ENCODE measurements at places on chromosomes 3 and 15. TPM values are rescaled to one million over a fixed set of nuclear protein-coding genes. Genes with fewer than 3 reads are reported as not detected.

- DNase-seq: no peak
Measured at GRCh38 chr15:71057581-71057980, 57.7 kb upstream of the THSD4 start.

DNA sequence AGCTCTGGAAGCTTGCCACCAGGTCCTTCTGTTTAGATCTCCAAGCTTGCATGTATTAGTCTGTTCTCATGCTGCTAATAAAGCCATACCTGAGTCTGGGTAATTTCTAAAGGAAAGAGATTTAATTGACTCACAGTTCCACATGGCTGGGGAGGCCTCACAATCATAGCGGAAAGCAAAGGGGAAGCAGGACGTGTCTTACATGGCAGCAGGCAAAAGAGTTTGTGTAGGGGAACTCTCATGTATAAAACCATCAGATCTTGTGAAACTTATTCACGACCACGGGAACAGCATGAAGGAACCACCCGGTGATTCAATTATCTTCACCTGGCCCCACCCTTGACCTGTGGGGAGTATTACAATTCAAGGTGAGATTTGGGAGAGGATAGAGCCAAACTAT lies 147.0 kb upstream of the PROK2 start:
- no peak for DNase-seq

GRCh38 chr3:167066977-167067786 lies 312.9 kb downstream of the ZBBX start:
- DNase-seq: peak; percentile 49

GRCh38 chr3:193301433-193301832 lies 60.4 kb downstream of the PLAAT1 start:
- no peak for DNase-seq

ADCY5 gene
- 3.2 TPM for total RNA-seq

GRCh38 chr3:130779031-130779430 lies 32.4 kb upstream of the PIK3R4 start:
- no peak for DNase-seq

DNA sequence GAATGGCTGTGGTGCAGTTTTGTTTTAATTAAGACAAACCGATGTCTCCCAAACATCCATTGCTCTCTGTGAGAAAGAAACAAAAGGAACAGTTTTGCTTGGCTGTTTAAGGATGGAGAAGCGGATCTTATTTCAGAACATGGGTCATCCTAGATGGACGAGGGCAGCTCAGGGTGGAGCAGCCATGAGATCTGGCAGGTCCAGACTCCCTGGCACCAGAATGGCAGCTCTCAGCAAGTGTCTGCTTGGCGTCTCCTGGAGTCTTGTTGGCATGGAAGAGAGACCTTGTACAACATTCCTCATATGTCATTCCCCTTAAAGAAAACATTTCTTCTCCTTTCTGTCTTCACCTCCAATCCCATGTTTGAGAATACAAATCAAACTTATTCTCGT lies 93.8 kb downstream of the ADAMTSL3 start:
- DNase-seq: no peak

SLCO2A1 gene
- 131 TPM for total RNA-seq

- no peak for DNase-seq
Measured at GRCh38 chr3:170220871-170221270, 1.4 kb upstream of the PRKCI start.

DUOXA1 gene
- 203 TPM for total RNA-seq

- DNase-seq: no peak
Measured at GRCh38 chr15:86863226-86863915, 783.7 kb downstream of the AGBL1 start.

DNA sequence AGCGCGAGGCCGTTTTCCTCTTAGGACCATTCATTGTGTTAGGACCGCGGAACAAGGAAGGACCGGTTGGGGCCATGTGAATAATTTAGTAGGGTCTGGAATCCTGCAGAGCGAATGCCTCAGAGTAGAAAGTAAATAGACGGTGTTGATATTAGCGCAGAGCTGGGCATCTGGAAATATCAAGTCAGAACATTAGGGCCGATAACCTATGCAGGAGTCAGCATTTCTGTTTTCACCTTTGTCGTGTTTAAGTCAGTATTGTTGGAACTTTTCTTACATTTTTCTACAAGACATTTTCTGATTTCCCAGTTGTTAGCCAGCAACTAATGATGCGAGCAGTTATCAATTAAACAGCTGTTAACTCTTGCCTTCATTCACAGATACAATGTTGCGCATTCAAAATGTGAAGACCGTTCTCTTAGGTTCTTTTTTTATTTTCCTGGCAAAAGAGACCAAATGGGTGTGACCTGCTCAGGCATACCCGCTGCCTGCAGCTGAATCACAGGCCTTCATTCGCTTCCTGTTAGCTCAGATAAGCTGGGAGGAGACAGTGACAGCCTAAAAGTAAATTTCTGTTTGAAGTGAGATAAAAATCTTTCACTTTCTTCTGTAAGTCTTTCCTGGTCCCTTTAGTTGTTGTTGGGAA lies 966 bp upstream of the PKM start:
- peak; percentile 73 for DNase-seq

GRCh38 chr15:26049900-26050657 lies 187.0 kb upstream of the ATP10A start:
- DNase-seq: no peak

GRCh38 chr3:99373846-99374210 lies 264.6 kb upstream of the COL8A1 start:
- DNase-seq: no peak

DNA sequence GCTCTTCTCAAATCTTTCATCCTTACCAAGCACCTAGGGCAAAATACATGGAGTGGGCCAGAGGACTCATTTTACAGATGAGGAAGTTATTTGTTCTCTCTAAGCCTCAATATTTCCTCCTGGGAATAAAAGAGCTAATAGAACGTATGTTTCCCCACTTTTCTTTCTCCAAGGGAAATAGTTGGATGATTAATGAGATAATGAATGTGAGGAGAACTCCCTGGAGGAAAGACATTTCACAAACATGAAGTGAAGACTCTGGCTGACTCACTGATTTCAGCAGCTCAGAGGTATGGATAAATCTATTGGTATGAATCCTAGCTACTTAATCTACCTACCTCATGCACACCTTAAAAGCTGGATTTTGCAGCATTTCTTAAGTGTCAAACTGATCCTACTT lies 98.4 kb downstream of the ECT2 start:
- DNase-seq: no peak

- peak; percentile 79 for DNase-seq
Measured at GRCh38 chr15:45179221-45179985, 8.4 kb downstream of the SHF start.

- no peak for DNase-seq
Measured at GRCh38 chr3:99131876-99132275, 230.4 kb upstream of the DCBLD2 start.

- no peak for DNase-seq
Measured at GRCh38 chr3:29335943-29336342, 55.1 kb downstream of the RBMS3 start.

DNA sequence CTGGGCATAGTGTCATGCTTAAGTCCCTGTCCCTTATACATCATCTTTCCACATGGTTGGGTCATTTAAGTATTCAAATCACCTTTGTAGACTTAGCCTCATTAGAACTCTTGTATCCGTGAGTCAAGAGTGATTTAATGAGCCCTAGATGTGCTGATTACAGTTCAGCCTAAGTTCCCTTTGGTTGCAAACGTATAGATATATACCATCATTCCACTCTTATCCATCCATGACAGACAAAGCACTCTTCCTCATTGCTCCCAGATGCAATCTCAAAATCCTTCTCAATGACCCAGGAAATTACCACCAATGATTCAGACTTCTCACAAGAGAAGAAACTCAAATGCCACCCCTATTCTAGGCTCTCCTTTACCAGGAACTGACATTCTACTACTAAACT lies 50.2 kb upstream of the C3orf49 start:
- DNase-seq: no peak

DNA sequence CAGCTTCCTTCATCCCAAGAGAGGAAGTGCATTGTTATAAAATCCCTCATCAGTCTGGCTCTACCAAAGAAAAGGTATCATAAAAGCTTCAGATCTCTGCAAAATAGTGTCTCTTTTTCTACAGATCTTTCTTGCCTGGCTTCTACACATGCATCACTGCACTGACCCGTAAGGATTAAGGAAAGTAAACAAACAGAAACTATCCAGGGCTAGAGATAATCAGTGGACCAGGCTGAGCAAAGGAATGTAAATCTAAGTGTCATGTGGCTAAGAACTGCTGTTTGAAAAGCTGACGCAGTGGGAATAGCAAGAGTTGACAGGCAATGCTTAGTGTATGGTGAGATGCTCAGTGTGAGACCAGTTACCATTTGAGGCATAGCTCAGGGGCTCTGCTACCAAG lies 339.7 kb downstream of the IL5RA start:
- peak; percentile 71 for DNase-seq

DNA sequence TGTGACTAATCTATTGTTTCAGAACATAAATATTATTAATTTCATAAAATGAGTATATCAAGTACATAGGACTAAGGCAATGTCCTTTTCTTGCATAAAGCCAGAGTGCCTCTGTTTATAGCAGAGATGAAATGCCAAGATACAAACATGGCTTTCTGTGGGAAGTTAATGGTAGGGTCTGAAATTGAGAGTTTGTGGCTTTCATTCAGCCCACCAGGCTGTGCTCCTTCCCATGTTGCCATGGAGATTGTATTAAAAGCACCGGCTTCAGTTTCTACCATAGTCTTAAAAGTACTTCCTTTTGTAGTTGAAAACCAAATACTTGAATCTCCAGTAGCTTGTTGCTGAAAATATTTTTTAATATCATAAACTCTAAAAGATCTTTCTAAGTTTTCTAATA lies 114.0 kb downstream of the LRRC28 start:
- no peak for DNase-seq

TMEM40 gene
- 2.0 TPM for total RNA-seq

SAMD7 gene
- not detected for total RNA-seq

CCDC39 gene
- total RNA-seq: 6.7 TPM

DNA sequence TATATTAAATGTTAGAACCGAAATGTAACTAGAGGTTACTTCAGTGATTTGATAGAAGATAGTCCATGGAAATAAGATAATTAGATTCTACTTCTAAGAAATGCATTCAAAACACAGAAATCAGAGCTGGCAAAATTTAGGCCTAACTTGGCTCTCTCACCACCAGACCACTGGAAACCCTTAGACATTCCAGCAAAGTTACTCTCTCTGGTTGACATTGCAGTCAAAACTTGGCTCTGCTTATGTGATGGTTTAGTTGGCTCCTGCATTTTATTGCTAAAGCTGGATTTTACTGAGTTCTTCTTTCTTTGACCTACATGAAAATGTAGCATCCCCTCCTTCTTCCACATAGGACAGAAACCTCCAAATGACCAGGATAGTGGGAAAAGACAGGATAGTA lies 35.4 kb upstream of the CBLB start:
- DNase-seq: no peak

DNA sequence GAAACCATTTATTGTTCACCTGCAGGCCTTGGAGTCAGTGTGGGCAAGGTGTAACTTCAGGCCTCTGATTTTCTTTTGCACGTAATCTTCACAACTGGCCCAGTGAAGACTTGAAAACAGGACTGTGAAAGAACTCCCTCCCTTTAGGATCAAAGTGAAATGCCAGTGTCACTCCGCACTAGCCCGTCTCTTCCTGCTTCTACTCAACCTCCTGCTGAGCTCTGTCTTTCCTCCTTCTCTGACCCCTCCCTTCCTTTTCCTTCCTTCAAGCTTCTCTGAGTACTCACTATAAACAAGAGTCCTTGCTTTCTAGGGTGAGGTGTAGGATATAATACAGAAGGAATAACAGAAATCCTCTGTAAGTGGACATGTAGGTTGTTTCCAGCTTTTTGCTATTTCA lies 28.5 kb downstream of the TMEM41A start:
- no peak for DNase-seq

DNA sequence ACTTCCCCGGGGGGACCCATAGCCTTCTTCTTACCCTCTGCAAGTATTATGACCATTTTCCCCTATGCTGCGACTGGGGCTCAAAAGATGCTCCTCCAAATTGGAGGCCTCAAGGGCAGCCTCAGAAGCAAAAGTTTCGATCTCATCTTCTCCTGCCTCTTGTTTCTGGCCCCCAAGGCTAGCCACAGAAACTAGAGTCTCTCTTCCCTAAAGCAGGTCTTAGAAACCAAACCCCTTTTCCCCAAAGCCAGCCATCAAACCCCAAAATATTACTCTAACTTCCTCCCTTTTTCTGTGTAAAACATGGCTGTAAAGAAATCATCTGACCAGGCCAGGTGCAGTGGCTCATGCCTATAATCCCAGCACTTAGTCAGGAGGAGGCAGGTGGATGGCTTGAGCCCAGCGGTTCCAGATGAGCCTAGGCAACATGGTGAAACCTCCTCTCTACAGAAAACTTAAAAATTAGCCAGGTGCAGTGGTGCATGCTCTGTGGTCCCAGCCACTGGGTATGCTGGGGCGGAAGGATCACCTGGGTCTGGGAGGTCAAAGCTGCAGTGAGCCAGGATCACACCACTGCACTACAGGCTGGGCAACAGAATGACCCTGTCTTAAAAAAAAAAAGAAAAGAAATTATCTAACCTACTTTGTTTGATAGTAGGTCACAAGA lies 36.7 kb upstream of the MFGE8 start:
- no peak for DNase-seq

DNA sequence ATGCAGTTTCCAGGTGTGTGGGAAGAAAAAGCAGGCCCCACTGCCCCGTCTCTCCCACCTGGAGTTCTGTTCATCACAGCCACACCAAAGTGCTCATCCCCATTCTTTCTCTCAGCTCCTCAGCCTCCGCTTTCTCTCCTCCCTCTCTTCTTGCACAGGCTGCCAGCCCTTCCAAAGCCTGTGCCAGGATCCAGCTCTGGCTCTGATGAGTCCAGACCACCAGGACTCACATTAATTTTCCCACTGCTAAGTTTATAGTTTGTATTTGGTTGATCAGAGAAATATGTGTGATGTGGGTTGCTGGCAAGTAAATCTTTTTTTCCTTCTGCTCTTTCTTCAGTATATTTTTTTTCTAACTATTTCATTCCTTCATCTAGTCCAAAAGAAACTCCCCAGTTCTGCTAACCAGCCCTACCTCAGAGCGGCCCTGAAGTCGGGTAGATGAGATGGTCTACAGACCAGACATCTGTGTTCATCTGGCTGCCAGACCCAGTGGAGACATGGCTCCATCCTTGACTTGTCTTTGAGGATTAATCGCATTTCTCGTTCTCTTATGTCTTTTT lies 49.8 kb downstream of the BOC start:
- no peak for DNase-seq

- DNase-seq: no peak
Measured at GRCh38 chr15:89533861-89534544, 37.6 kb upstream of the RHCG start.

GRCh38 chr3:194672876-194673275 lies 885 bp upstream of the LSG1 start:
- DNase-seq: no peak
